ENCODE measurements at places on chromosomes 11 and 22. TPM values are rescaled to one million over a fixed set of nuclear protein-coding genes. Genes with fewer than 3 reads are reported as not detected.

DNA sequence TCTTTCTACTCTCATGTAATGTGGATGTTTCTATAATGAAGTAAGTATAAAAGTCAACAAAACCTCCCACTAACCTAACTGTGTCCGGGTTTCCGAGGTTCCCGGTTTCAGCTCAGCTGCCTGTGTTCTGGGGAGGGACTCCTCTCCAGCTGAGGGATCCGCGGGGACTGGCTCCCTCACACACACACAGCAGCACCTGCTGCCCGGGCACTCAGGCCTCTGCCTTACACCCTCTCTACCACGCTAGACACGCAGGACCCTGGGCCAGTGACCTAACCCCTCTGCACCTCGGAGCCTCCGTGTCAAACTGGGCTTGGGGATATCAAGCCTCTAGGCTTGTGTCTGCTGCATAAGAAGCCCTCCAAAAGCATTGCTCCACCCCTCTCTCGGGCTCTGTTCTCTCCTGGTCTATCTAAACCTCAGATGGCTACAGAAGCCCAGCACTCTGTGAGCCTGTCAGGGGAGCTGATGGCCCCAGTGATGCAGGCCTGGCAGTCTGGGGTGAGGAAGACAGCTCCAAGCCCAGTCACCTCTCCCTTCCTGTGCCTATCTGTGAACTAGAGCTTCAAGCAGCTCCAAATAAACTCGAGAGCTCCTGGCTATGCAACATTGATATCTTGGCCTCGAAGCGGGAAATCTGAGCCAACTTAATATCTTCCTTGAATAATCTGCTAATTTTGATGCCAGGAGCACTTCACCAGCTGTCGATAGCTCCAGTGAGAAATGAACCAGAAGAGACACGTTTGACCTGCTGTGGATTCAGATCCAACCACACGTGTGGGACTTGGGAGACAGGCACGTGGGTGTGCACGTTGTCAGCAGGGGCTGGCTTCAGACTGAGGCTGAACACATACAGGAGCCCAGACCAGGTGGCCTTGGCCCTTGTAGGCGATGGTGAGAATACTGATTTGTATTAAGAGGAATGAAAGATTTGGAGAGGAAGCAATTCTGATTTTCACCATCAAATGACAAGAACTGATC is 232.7 kb upstream of the B3GAT1 start:
- no peak overlapping the region for H3K4me3 ChIP-seq
- no peaks in the 10 kb centered on the region for H3K4me1 ChIP-seq
- H3K27ac ChIP-seq, result no peak overlapping the region
- H3K27me3 ChIP-seq, result peaks cover 8% of the 10 kb centered on the region

- H3K4me1 ChIP-seq, result peaks cover 9% of the 10 kb centered on the region
- H3K27me3 ChIP-seq, result no peaks in the 10 kb centered on the region
- H3K4me3 ChIP-seq, result no peak overlapping the region
- DNase-seq, result no peak
Measured at GRCh38 chr11:2297623-2298030, 4.1 kb downstream of the C11orf21 start.

- DNase-seq, result no peak
- no peaks in the 10 kb centered on the region for H3K36me3 ChIP-seq
- no peak overlapping the region for H3K27ac ChIP-seq
- H3K27me3 ChIP-seq, result no peaks in the 10 kb centered on the region
- H3K4me3 ChIP-seq, result no peak overlapping the region
Measured at GRCh38 chr11:30423886-30424285, 101.0 kb downstream of the ARL14EP start.

DNA sequence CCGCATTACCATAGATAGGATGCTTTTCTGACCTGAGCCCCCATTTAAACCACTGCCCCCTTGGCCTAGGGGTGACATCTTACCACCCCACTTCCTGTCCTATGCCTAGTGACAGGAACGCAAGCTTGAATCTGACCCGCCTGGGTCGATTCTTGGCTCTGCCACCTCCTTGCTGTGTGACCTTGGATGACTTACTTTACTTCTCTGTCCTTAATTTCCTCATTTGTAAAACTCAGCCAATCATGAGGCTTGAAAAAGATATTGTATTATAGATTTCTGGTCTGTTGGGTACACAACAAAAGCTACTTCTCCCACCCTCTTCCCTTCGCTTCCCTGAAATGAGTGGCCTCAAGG is 39.2 kb upstream of the CDON start:
- peaks cover 10% of the 10 kb centered on the region for H3K4me1 ChIP-seq
- H3K4me3 ChIP-seq, result no peak overlapping the region
- H3K27ac ChIP-seq, result peak overlapping the region; percentile 51
- no peak for DNase-seq
- no peaks in the 10 kb centered on the region for H3K27me3 ChIP-seq
- H3K36me3 ChIP-seq, result no peaks in the 10 kb centered on the region

DNA sequence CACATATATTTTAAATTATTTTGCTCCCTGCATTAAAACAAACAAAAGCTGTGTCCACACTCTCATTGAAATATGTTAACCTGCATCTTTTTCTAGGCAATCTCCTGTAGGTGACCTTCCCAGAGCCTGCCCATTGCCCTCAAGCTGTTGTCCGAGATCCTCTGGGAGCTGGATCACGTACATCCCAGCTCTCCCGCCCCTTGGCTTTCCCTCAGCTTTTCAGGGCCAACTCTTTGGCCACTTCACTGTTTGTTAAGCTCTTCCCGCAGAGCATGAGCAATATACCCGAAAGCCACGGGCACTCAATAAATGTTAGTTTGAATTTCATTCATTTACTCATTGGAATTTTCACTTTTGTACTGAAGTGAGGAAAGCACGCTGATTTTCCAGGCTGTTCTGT is 32.2 kb downstream of the ELMOD1 start:
- no peaks in the 10 kb centered on the region for H3K27me3 ChIP-seq
- H3K36me3 ChIP-seq, result no peaks in the 10 kb centered on the region
- H3K4me1 ChIP-seq, result no peaks in the 10 kb centered on the region
- H3K4me3 ChIP-seq, result no peak overlapping the region
- DNase-seq, result no peak

DNA sequence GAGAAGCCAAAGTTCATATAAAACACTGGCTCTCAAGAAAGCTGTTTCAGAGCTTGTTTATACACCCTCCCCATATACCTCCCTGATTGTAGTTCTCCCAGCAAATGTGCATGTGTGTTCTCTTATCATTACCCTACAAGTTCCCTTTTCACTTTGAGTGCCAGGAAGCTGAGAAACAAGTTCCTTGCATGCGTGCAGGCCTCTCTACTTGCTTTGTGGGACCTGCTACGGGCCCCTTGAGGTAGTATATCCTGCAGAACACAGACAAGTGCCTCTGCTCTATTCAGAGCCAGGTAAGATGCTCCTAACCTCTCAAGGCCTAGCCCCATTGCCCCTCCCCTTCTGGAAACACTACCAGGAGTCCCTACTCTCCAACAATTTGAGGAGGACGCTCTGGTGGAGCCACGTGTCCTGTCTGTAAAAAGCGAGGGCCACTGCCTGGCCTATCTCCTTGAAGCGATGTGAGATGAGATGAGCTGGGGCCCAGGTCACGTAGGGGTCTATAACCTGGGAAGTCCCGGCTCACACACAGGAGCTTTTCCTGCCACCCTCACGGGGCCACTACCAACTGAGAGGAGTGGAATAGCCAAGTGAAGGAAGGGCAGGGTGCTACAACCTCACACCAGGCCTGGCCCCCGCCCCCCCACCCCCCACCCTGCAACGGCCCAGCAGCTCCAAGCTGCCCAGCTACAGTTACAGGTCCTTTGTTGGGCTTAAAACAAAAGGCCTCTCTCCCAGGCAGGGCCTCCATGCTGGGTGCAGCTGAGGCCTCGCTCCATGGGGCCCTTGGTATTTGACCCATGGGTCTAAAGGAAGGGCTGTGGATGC is 2.6 kb upstream of the ATP5MGL start:
- H3K4me3 ChIP-seq, result no peak overlapping the region
- H3K27me3 ChIP-seq, result no peaks in the 10 kb centered on the region
- peaks cover 76% of the 10 kb centered on the region for H3K4me1 ChIP-seq
- H3K36me3 ChIP-seq, result no peaks in the 10 kb centered on the region

GRCh38 chr22:26957897-26958296 is 300.5 kb downstream of the MIAT start:
- H3K27me3 ChIP-seq, result peaks cover 12% of the 10 kb centered on the region
- H3K4me3 ChIP-seq, result no peak overlapping the region
- H3K4me1 ChIP-seq, result no peaks in the 10 kb centered on the region
- H3K27ac ChIP-seq, result no peak overlapping the region

DNA sequence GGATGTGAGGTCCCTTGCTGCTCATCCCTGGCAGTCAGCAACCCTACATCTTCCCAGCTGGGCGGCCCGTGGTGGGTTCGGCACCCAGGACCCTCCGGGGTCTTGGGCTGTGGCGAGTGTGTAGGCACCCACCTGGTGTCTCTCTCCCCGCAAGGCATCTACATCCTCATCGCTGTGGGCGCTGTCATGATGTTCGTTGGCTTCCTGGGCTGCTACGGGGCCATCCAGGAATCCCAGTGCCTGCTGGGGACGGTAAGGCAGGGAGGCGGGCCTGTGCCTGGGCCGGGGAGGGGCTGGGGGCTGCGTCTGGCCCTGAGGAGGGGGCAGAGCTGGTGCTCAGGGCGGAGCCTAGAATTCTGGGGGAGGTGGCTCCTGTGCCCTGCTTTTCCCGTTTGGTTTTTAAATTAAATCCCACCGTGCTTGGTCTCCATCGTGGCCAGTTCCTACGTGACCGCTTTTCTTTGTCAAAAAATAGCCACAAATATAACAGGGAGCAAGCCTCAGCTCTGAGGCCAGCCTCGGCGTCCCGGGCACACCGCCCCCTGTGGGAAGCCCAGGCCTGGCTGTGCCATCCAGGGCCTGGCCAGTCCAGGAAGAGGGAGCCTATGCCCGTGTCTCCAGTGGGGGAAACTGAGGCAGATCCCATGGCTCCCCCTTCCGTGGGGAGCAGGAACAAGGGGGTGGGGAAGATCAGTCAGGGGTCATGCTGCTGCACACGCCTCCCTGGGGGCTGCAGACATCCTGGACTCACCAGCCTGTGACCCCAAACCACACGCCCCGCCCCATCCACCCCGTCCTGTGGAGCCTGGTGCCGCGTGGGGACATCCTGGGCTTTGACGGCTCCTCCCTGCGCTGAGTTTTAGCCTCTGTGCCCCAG is 6.4 kb upstream of the TSSC4 start:
- no peak overlapping the region for H3K27ac ChIP-seq
- H3K4me1 ChIP-seq, result peaks cover 29% of the 10 kb centered on the region
- H3K4me3 ChIP-seq, result no peak overlapping the region
- peaks cover 90% of the 10 kb centered on the region for H3K36me3 ChIP-seq

DNA sequence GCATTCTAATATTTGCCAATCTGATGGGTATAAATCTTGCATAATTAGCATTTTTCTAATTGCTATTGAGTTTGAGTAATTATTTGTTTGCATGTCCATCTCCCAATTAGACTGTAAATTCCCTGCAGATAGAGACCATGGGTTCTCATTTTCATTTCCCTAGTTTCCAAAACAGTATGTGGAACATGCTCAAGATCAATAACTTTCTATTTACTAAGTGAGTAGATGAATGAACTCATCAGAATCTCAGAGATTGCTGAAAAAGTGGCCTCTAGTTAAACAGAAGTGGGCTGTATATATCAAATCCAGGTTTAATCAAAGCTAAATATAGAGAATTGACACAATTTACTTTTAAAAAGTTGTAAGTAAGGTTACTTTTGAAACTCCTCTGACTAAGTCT is 138.0 kb upstream of the PGR start:
- no peak for DNase-seq
- H3K27me3 ChIP-seq, result no peaks in the 10 kb centered on the region
- H3K4me1 ChIP-seq, result no peaks in the 10 kb centered on the region
- H3K4me3 ChIP-seq, result no peak overlapping the region
- H3K36me3 ChIP-seq, result no peaks in the 10 kb centered on the region
- no peak overlapping the region for H3K27ac ChIP-seq

DNA sequence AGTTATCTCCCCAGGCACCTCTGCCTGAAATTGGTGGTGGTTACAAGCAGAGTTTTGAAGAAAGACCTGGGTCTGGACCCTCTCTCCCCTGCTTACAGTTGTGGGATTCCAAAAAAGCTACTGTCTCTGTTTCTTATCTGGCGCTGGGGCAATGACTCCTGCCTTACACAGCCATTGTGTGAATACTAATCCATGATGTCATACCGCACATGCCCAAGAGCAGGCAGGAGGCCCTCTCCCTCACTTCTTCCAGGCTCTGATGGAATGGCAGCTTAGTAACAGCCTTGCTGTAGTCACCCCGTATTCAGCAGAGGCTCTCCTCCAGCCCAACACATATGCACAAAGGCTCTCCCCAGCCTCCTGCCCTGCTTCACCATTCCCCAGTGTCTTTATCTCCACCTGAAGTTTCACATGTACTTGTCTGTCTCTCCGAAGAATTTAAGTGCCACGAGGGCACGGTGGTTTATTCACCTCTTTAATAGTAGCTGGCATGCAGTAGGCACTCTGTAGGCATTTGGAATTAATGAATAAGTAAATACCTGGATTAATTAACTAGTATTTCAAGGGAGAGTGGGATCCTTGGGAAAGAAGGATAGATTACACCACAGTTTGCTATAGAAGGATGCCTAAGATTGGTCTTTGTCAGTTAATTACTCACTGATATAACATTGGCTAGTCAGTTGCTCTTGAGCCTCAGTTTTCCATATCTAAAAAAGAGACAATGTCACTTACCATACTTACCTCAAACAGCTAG is 165.6 kb downstream of the ETS1 start:
- H3K4me1 ChIP-seq, result peaks cover 24% of the 10 kb centered on the region
- H3K36me3 ChIP-seq, result no peaks in the 10 kb centered on the region
- no peak overlapping the region for H3K4me3 ChIP-seq
- no peak overlapping the region for H3K27ac ChIP-seq
- no peak for DNase-seq

Gene DRICH1
- total RNA-seq, result 1.6 TPM

Gene NAALADL1
- 12.2 TPM for total RNA-seq

Gene IFTAP
- 15.2 TPM for total RNA-seq
